ENCODE measurements at places on chromosomes 4 and X. TPM values are rescaled to one million over a fixed set of nuclear protein-coding genes. Genes with fewer than 3 reads are reported as not detected.

- ATAC-seq = no peak
These were observed 13.7 kb upstream of the HTRA3 start for GRCh38 chr4:8255698-8256441.

COL4A5 gene
- 9.0 TPM for total RNA-seq

DNA sequence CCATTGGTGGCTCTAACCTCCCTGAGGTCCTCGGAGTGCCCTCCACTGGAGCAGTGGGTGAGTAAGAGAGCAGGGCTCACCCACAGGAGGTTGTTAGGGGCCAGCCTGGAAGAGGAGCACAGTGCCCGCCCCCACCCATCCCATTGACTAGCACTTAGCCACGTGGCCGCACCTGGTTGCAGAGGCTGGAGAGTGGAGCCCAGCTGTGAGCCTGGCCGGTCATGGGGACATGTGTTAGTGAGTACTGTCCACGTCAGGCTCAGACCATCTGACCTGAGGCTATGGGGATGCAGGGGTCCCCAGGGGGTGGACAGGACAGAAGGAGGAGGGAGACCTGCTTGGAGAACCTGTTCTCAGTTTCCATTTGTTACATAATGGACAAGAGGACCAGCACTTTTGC, 1.4 kb upstream of the MAN2B2 start:
- ATAC-seq = no peak

DNA sequence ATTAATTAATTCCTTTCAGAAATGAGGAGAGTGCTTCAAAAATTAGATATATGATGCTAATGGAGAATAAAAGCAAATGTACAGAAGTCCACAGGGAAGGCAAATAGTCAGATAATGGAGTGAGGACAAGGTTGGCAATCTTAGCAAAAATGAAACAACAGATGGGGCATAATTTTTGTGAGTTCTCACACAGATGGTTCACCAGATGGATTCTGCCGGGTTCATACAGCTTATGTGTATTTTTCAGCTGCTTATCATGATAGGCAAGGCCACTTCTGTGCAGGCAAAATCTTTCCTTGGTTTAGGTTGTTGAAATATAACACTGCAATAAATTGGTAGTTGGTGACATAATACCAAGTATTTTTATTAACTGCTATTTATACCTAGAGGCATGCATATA, 1539.0 kb upstream of the IGFBP7 start:
- ATAC-seq = no peak

GRCh38 chr4:101050837-101051205, 296.5 kb downstream of the PPP3CA start:
- ATAC-seq = no peak

DNA sequence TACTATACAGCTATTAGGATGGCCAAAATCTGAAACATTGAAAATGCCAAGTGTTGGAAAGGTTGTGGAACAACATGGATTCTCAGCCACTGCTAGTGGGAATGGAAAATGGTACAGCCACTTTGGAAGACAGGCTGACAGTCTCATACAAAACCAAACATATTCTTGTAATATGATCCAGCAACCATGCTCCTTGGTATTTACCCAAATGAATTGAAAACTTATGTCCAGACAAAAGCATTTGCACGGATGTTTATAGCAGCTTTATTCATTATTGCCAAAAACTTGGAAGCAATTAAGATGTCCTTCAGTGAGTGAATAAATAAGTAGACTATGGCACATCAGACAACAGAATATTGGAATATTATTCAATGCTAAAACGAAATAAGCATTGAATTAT, 105.8 kb upstream of the DCLK2 start:
- ATAC-seq = peak; percentile 22

- no peak for ATAC-seq
These were observed 33.9 kb upstream of the CDX4 start for GRCh38 chrX:73412930-73413329.

HSFX2 gene
- 0.46 TPM for total RNA-seq

GRCh38 chr4:163553146-163553545, 58.7 kb downstream of the TMA16 start:
- ATAC-seq = no peak

DNA sequence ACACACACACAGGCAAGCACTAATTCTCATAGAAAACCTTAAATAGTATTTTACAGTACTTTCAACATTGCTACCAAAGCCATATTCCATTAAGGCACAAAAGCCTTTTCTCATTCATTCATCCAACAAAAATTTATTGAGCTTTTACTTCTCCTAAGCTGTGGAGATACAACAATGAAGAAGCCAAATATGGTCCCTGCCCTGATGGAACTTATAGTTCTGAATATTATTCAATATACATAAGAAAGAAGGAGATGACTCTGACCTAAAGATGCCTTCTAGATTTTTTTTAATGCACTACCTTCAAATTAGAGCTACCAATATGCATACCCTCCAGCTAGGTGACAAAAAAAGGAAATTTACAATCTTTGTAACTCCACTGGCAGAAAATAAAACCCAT, 90.0 kb upstream of the WDR44 start:
- no peak for ATAC-seq

- ATAC-seq = no peak
These were observed 25.7 kb downstream of the AFF1 start for GRCh38 chr4:86960557-86960961.

- ATAC-seq = no peak
These were observed 807.8 kb downstream of the RAPGEF2 start for GRCh38 chr4:159910721-159911120.

STK32B gene
- 6.3 TPM for total RNA-seq

- ATAC-seq = no peak
These were observed 12.5 kb downstream of the F8 start for GRCh38 chrX:155009994-155010472.

PRR32 gene
- total RNA-seq = not detected

CCKAR gene
- total RNA-seq = 0.13 TPM

CCSER1 gene
- 21.5 TPM for total RNA-seq

GRCh38 chr4:86965019-86965976, 30.5 kb downstream of the AFF1 start:
- ATAC-seq = peak; percentile 35

AMOT gene
- total RNA-seq = 1.1 TPM

LRCH2 gene
- 18.0 TPM for total RNA-seq

WWC2 gene
- total RNA-seq = 56.0 TPM

SMR3B gene
- 1.8 TPM for total RNA-seq

DNA sequence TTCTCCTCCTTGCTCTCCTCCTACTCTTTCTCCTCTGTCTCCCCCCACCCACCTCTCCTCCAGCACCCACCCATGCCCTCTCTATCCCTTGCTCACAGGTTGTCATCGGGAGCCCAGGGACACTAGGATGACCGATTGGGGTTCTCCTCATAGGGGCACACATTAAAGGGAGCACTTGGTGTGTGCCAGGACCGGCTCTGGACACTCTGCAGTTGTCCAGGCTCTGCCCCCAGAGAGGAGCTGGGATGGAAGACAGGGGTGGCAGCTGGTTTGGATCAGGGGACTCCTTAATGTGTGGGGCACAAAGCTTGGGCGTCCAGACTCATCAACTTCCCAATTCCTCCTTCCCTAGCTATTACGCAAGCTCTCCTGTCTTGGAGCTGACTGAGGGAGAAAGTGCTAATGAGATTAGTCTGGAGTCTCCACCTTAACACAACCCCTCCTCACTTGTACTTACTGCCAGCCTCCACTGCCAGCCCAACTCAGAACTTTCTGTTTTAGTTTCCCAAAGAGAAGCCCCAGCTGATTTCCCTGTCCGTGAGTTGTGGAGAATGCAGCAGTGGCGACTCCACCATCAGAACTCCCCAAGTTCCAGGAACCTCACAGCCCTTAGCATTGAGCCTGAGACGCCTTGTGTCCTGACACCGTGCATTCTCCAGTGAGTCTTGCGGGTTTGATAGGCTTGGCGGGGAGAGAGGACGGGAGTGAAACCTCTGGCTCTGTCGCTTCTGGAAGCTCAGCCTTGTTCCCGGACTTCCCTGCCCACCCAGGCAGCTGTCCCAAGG, 52.2 kb downstream of the CXorf49B start:
- ATAC-seq = no peak

DNA sequence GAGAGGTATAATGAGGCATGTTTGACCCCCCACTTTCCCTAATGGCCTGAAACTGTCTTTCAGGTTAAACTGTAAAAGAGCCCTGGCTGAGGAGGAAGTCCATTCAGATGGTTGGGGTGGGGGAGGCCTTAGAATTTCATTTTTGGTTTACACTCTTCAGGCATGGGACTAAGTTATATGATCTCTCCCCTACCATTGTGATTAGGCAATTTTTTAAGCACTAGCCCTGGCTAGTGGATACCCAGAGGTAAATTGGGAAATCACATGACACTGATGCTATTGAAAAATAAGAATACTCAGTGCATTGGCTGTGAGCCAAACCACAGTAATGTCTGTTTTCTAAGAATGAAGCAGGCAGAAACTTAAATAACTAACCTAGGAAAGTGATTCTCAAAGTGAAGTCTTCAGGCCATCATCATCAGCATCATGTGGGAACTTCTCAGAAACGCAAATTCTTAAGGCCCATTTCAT, 149.7 kb downstream of the RRAGB start:
- ATAC-seq = no peak

DNA sequence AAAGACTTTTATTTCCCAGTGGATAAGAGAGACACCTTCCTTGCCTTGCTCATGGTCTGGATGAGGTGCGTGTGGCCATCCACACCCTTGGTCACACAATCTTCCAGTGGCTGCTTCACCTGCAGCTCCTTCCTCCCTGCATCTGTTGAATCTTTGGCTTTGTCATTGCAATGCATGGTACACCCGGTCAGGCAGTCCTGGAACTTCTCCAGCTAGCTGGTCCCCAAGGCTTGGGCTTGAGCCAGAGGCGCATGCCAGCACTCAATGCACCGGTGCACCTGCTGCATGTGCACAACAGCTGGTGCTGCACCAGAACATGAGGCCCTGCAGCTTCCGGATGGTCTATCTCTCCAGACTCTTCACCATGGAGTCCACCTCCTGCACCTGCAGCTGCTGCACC, 31.7 kb downstream of the SCML1 start:
- no peak for ATAC-seq

- no peak for ATAC-seq
These were observed 2.4 kb upstream of the CFAP299 start for GRCh38 chr4:80333121-80333520.

INTU gene
- total RNA-seq = 19.5 TPM

CFI gene
- 246 TPM for total RNA-seq

DNA sequence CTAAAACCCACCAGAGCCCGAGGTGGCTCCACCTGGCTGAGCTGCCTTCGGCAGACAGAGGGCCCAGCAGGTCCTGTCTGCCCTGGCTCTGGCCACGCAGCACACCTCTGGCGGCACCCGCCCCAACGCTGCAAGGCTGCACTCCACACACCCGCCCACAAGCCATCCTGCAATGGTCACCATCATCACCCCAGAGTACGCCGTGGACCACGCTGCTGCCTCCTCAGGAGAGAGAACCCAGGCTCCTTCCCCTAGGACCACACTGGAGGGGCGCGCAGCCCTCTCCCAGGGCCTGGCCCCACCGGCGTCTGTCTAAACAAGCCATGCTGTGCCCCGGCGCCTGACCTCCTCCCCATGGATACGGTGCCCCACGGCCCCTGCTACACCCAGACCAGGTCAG, 39.6 kb upstream of the CPLX1 start:
- no peak for ATAC-seq

GRCh38 chrX:129798888-129799287, 19.1 kb downstream of the SASH3 start:
- no peak for ATAC-seq

MUC7 gene
- total RNA-seq = 2.1 TPM

HERC5 gene
- total RNA-seq = 12.2 TPM

- ATAC-seq = no peak
These were observed 81.9 kb upstream of the PDHA2 start for GRCh38 chr4:95758001-95758400.

- ATAC-seq = peak; percentile 53
These were observed 9.5 kb downstream of the FRG2 start for GRCh38 chr4:190017357-190018200.

DNA sequence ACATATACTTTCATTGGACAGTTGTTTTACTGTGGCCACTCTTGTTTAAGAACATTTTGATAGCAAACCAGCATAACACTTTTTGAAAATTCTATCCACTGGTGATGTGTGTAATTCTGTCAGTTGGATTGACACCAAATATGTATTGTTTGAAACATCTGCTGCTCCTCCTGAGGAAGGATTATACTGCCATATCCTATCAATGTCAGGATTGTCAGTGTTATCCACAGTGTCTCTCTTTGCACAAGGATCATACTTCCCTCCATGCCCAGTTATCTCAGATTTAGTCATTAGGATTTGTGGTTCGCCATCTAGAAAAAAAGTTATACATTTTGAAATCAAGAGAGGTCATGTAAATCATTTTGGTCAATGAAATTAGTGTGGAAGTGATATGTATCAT, 1859.6 kb downstream of the C4orf33 start:
- no peak for ATAC-seq

SRPX gene
- 13.8 TPM for total RNA-seq

EVC gene
- total RNA-seq = 21.7 TPM

PDGFRA gene
- 1.9 TPM for total RNA-seq

HOPX gene
- 1.2 TPM for total RNA-seq

MED14 gene
- total RNA-seq = 29.6 TPM

MORC4 gene
- 4.3 TPM for total RNA-seq

GRCh38 chr4:177937041-177937440, 494.8 kb upstream of the AGA start:
- ATAC-seq = no peak

GRCh38 chr4:111519683-111520082, 625.6 kb upstream of the FAM241A start:
- no peak for ATAC-seq

- ATAC-seq = peak; percentile 20
These were observed 210.8 kb downstream of the MGST2 start for GRCh38 chr4:139876337-139876941.

GRCh38 chr4:179095585-179096221, 1653.5 kb upstream of the AGA start:
- no peak for ATAC-seq

SHISA3 gene
- 3.0 TPM for total RNA-seq

GRCh38 chrX:121102101-121102500, 54.7 kb downstream of the GLUD2 start:
- no peak for ATAC-seq

RGS12 gene
- total RNA-seq = 19.1 TPM

GRCh38 chr4:132240081-132240480, 909.0 kb upstream of the PCDH10 start:
- no peak for ATAC-seq

DNA sequence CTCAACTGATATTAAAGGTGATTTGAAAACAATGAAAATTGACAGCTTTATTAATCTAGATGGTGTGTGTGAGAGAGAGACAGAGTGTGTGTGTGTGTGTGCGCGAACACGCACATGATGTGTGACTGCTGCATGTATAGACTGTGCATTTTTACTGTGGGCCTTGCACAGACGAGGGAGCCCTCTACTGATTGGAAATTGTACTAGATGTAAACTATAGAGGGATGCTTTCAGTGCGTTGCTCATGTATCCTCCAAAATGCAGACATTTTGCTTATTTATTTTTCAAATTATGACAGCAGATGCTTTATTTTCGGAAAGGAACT, 168.4 kb upstream of the GK2 start:
- ATAC-seq = peak; percentile 81

Data from motor neuron (in vitro differentiated cells).